ENCODE measurements at places on chromosomes 1 and 21.

- DNase-seq = no peak
Measured at GRCh38 chr1:5941671-5942070, 50.6 kb downstream of the NPHP4 start.

DNA sequence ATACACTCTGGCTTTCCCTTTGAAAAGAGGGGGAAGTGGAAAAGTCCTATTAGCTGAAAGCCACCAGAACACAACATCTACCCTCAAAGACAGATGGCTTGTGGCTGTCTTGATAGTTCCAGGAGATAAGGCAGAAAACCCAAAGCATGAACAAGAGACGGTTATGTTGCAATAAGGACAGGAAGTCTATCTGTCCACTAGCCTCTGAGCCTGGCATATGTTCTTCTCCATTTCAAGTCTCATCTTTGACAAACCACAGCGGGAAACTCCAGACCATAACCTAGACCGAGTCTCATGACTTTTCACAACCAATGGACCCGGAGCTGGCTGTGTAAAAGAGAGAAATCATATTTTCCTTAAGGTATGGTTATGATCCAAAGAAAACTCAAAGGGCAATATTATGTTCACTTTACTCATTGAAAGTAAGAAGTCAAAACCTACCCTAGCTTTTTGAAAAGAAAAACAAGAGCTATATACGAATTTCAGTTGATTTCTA lies 33.8 kb downstream of the DUSP10 start:
- DNase-seq = peak; percentile 65

GRCh38 chr1:67018574-67018973 lies 35.4 kb downstream of the SLC35D1 start:
- DNase-seq = no peak

DNA sequence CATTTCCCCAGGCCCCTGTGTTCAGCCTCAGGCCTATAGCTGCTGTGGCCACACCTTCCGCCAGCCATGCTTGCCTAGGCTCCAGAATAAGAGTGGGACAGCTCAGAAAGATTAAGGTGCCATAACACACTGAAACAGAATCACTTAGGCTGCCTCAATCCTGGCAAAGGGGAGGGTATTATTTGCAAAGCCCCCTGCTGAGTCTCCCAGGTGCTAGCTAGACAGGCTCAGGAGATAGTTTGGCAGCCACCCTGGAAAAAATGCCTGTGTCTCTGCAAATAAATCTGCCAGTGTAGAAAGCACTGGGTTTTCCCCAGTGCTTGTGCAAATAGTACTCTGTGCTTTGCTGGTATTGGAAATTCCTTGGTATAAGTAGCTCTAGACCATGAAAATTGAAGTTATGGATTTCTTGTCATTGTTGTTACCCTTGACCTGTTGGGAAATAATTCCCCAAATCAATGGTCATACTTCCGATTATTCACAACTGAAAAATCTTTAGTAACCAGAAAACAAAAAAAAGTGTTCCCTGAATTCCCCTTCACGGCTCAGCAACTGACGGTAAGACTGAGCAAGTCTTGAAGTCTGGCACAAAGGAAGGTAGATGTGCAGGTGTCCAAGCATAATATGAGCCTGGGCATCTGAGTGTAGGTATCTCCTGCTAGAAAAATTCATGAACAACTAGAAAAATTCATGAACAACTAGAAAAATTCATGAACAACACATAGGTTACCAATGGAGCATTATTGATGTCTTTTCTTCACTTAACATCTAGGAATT lies 56.9 kb downstream of the PROX1 start:
- no peak for DNase-seq

- DNase-seq = no peak
Measured at GRCh38 chr1:154972213-154972516, 1.6 kb upstream of the SHC1 start.

GRCh38 chr1:209854196-209854595 lies 26.4 kb downstream of the UTP25 start:
- DNase-seq = no peak

DNA sequence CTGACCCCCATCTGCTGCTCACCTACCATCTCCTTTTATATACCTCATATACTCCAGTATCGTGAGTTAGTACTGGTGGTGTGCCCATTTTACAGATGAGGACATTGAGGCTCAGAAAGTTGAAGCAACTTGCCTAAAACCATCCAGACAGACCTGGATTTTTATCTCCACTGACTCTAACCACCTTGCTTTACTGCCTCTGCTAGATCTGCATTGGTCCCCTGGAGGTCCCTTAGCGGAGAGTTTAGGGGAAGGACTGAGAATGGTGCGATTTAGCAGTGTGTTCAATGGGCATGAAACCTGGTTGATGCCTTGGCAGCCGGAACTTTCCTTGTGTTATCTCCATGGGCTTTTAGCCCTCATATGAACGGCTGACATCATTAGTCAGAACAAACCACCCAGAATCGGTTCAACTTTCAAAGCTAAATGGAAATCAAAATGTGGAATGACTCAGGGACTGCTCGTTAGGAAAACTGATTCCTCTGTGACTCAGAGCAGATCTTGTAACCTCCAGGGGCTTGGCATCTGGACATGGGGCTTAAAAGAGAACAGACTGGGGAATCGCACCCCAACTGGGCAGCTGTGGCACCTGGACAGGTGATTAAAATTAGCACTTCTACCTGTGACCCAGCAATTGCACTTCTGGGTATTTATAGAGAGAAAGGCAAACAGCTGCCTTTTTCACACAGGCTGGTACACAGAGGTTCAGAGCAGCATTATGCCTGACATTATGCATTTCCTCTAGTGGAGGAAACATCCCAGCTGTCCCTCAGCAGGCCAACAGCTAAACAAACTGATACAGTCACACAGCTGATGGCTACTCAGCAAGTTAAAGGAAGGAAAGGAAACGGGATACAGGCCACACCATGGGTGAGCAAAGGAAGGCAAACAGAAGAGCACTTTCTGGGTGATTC lies 25.3 kb downstream of the TMEM51 start:
- DNase-seq = no peak

GRCh38 chr1:16984717-16985116 lies 4.3 kb upstream of the MFAP2 start:
- no peak for DNase-seq

- DNase-seq = no peak
Measured at GRCh38 chr1:87103074-87103473, 188.6 kb downstream of the HS2ST1 start.

DNA sequence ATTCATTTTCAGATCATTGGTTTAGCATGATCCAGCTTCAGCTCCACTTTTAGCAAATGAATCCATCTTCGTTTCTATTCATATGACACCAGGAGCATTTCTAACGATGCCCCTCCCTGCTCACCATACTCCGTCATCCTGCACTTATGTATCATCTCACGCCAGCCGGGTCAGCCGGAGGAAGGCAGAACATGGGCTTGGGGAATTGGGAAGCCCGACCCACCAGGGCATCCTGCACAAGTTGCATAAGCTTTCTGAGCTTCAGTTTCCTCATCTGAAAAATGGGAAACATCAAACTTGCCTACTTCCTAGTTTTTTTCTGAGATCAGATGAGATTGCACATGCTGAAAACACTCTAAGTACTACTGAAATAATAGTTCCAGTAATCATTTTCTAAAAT lies 194.7 kb downstream of the AK5 start:
- no peak for DNase-seq

- no peak for DNase-seq
Measured at GRCh38 chr1:57850176-57850940, 426.5 kb upstream of the DAB1 start.

DNA sequence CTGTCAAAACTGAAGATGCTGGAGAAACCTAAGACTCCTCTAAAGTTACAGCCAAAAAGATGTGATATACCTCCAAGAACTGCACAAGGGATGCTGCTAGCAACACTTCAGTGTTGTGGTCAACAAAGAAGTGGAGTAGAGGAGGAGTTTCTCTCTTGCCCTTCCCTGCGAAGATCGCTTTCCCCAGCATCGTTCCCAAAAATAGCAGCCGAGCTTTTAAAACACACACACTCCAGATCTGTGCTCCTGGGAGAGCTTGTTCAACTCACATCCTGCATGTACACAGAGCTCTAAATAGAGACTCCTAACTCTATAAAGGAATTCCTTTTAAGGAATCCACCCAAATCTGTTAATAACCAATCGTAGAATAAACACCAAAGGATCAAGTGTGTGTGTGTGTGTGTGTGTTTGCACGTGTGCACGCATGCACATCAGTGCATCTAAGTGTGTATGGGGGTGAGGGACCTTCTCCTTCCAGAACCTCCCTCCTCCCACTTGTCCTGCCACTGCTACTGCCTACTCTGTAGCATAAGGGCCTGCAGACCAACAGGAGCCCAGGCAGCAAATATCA lies 58.5 kb downstream of the PSMG1 start:
- no peak for DNase-seq

DNA sequence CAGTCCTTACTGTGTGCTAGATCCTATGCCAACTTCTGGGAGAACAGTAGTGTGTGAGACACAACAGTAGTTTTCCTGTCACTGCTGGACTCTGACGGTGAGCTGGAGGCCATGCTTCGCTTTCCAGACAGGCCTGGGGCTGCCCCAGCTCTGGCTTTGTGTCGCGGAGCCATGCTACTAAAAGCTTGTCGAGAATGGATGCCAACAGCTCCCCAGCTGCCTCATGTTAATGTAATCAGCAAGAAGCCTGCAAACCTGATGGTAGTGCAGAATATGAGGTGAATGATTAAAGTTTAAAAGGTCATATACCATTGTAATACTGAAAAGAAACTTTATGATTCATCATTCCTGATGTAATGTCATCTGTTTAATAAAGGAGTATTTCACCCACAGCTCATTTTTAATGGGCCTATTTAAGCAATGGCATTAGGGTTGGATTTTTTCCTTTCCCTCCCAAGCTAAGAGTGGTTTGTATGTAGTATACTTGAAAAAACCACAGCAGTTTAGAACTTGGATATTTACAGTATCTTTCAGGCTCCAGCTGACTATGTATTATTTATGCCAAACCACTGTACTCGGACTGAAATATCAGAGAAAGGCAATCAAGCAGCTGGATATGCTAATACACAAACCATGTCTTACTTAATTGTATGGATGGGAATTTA lies 343.0 kb downstream of the NUF2 start:
- DNase-seq = no peak

DNA sequence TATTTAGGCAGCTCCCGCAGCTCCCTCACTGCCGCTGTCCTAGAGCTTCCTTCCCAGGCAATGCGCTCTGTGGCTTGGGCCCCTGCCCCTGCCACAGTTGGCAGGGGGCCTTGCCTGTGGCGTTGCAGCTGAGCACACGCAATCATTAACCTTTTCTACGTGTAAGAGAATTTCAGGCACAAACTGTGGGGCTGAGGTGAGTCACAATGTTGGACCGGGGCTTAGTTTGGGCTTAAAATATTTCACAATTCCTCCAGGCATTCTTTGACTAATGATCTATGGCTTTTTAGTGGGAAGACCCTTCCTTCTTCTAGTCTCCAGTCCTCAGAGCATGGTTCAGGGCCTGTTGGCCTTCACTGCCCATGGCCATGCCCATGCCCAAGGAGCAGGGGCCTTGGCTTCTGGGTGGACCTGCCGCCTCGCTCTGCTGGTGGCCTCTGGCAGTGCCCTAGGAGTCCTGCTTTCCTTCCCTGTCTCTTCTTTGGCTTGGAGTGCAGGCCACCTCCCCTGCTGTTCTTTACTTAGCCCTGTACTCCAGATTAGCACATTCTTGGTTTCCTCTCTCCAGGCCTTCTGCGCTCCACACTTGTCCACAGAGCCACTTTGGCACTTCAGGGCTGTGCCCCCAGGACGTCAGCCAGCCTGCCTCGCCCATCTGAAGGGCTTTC lies 39.2 kb downstream of the MAPKAPK2 start:
- no peak for DNase-seq

DNA sequence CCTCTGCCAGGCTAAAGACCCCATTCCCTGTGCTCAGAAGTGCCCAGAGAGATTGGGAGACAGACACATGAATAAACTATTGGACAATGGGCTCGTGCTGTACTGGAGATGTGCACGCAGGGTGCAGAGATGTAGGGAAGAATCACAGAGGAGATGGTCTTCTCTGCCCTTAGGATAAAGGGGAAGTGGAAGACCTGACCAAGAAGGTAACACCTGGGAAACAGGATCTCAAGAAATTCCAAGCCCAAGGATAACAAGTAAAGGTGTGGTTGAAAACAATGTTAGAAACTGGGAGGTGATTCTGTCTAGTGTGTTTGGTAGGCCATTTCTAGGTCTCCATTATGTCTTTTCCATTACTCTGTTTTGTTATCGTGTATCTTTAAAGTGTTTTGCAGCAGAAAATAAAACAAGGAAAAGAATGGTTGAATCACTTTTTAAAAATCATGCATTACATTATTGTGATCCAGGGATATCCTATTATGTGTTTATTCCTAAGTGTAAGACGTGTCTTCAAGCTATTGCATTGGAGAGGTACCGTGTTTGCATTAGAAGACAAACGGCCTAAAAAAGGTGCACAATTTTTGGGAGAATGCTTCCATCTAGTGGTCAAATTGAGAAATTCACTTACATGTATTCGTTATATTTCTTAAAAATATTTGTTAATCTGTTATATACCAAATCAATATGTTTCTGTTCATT lies 40.8 kb upstream of the KCTD3 start:
- no peak for DNase-seq

DNA sequence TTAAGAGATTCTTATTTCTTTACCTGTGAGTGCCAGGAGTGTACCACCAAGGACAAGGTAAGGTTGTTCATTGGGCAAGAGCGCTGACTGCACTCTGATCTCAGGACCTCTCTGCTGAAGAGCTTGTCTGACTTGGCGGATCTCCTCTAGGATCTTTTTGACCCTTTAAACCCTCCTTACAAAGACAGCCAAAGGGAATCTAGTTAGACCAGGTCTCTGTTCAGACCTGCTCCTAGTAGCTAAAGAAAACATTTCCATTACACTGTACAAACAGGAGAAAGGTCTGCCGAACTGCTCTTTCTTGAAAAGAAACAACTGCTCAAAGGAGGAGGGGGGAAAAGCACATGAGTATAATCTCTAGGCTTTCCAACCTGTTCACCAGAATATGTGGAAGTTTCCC lies 49.3 kb downstream of the SMYD2 start:
- DNase-seq = no peak

DNA sequence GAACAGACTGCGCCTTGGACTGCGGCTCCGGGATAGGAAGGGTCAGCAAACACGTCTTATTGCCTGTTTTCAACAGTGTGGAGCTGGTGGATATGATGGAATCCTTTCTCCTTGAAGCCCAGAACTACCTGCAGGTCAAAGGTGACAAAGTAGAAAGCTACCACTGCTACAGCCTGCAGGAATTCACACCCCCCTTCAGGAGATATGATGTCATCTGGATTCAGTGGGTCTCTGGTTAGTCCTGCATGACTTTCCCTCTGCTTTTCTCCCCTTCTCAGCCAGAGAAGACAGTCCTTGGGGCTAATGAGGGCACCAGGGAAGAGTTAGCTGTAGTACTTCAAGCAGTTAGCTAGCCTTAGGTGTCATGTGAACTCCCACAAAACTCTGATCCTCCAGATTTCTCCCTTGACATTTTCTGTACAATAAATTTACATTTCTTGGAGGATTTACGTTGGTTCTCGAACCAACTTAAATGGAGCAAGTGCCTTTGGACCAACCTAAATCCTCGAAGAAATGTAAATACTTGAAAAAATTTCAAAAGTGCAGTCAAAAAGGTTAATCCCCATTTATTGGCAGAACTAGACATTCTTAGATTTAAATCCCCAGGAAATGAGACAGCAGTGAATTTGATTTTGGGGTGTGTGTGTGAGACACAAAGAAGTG lies 20.9 kb downstream of the NTMT2 start:
- no peak for DNase-seq

Data from activated naive CD8-positive, alpha-beta T cell treated with anti-CD3 and anti-CD28 coated beads, Interleukin-2, amount 50 U/mL, for 24 hours (primary cell).